ENCODE measurements at places on chromosomes 7 and 10. TPM values are rescaled to one million over a fixed set of nuclear protein-coding genes. Genes with fewer than 3 reads are reported as not detected.

The GPR141 gene
- total RNA-seq = not detected

The FEZF1 gene
- not detected for total RNA-seq

The RAMP3 gene
- total RNA-seq = not detected

The TRPV5 gene
- not detected for total RNA-seq

The TDRD1 gene
- 0.31 TPM for total RNA-seq

The SORCS1 gene
- not detected for total RNA-seq

The ANXA7 gene
- 109 TPM for total RNA-seq

The LOXL4 gene
- 0.04 TPM for total RNA-seq

The HMX2 gene
- total RNA-seq = not detected

The YKT6 gene
- 114 TPM for total RNA-seq

The PLAU gene
- 758 TPM for total RNA-seq

The MMP21 gene
- total RNA-seq = not detected

The GNGT1 gene
- total RNA-seq = not detected

The BTBD16 gene
- 0.15 TPM for total RNA-seq

The ZNF467 gene
- total RNA-seq = 0.68 TPM

The IDI1 gene
- total RNA-seq = 117 TPM

The HPSE2 gene
- not detected for total RNA-seq

The WIPF3 gene
- total RNA-seq = 0.08 TPM

The SPACDR gene
- not detected for total RNA-seq

The SPDYE16 gene
- not detected for total RNA-seq

The PCDH15 gene
- total RNA-seq = not detected

The ERV3-1 gene
- total RNA-seq = 2.2 TPM

The RGR gene
- total RNA-seq = not detected

The HOGA1 gene
- 0.55 TPM for total RNA-seq

The VIPR2 gene
- not detected for total RNA-seq

The KIAA1549 gene
- total RNA-seq = 1.5 TPM

The CLDN3 gene
- not detected for total RNA-seq

The MRLN gene
- not detected for total RNA-seq
